Stimulated activated CD8-positive, alpha-beta memory T cell treated with anti-CD3 and anti-CD28 coated beads, Interleukin-7, amount 100 ng/mL, for 48 hours (primary cell): ENCODE measurements at places on chromosomes 4 and X.

GRCh38 chrX:111784667-111785066 lies 91.3 kb upstream of the TRPC5OS start:
- DNase-seq, result no peak

DNA sequence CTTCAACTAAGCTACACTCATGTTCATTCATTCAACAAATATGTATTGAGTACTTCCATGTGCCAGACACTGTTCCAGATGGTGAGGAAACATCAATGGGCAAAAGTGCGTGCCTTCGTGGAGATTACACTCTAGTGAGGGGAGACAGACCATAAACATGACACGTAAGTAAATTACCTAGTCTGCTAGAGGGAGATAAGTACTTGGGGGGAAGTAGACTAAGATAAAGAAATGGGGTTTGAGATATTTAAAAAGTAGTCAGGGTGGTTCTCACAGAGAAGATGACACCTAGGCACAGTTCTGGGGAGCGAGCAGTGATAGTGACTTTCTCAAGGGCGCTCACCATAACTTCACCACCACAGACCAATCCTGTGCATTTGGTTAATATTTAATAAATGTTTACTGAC lies 11.7 kb downstream of the JCHAIN start:
- no peak for DNase-seq

DNA sequence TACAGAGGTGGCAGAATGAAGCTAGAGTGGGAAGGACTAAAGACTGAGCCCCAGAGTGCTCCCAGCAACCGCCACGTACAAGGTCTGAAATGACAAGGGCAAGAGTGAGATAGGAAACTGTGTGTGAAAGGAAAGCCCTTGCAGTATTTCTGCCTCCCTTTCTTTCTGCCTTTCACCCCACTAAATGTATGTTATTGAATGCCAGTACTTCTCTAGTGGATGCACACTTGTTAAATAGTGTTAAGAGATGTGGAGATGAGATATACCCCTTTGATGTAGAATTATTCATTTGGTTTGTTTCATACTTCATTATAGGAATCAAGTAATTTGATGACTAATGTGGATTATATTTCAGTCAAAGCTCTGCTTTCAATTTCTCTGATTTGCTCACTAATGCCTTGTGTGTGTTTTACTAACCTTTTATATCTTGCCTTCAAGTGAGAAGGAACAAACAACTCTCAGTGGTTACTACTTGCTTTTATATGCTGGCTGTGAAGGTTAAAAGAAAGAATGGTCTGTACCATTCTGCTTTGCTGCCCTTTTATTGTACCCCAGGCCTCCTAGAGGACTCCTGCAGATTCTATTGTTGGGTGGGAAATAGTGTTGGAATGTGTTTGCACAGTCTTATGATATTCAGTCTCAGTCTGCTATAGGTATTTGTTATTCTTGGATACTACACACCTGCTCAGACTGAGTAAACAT lies 8.0 kb upstream of the ANXA3 start:
- DNase-seq, result no peak

GRCh38 chr4:60345392-60345791 lies 854.7 kb upstream of the ADGRL3 start:
- DNase-seq, result no peak

DNA sequence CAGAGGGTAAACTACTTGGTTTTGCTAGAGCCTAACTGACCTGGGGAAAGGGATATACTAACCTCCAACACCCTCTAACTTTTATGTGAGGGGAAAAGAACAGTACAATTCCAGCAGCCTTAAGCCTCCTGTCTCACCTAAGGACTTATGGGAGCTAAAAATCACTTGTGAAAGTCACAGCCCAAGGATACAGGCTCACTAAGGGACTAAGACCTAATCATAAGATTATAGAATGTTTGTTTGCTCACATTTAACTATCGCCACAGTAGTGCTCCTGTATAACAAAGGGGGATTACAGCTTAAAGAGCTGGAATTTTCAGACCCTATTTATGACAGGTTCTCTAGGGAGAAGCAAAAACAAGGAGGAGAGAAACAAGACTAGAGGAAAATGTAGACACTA lies 548.7 kb downstream of the DACH2 start:
- DNase-seq, result no peak

DNA sequence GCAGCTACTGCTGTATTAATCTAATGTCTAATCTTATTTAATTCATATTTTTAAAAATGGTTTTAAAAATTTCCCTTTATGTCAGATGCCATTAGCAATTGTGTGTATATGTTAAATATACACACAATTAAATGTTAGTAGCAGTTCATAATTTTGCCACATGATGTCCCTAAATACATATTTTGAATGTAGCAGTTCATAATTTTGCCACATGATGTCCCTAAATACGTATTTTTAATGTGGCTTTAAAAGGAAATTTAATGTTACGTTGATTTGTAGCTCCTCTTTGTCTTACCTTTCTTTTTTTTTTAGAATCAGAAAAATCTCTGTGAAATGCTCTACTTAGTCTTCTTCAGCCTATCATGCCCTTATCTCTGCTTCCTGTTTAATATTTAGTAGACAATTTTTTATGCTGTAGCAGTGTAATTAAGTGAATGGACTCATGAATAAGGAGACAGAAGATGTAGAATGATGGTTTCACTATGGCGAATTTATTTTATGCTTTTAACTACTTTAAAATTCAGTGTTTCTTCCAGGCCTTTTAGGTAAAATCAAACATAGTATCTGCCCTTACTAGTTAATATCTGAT lies 26.1 kb downstream of the RBM46 start:
- no peak for DNase-seq

DNA sequence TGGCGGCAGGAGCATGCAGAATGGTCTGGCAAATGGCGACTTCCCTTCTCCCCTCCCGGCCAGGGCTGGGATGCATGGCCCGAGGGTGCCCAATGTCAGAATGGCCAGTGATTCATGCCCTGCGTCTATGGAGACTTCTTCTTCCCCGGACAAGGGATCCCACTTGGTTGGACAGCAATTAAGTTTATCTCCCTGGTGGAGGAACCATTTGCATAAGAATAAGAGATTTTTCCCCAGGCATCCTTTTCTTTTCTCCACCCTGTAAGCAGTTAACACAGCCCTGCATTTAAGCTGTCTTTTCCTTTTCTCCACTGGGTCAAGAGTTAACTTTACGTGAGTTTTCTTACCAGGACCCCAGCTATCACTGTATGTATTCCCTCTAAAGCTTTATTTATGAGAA lies 856.6 kb downstream of the GLUD2 start:
- DNase-seq, result no peak

DNA sequence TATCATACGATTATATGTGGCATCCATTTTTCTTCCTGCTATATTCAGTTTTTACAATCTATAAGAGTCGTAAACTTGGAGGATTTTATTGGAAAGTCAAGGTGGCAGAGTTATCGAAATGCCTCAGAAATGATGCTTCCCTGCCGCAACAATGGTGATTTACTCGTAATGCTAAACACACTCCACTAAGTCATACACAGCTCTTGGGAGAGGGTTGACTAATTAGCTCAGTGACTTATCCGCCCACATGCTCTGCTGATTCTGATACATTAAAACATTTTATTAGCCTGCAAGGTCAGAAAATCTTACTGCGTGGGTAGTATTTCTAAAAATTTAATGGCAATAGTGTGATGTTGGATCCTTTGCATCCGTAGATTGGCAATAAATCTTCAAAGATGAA lies 420.1 kb downstream of the ARAP2 start:
- no peak for DNase-seq

- no peak for DNase-seq
These were observed 98.0 kb downstream of the PSAPL1 start for GRCh38 chr4:7336732-7337131.

DNA sequence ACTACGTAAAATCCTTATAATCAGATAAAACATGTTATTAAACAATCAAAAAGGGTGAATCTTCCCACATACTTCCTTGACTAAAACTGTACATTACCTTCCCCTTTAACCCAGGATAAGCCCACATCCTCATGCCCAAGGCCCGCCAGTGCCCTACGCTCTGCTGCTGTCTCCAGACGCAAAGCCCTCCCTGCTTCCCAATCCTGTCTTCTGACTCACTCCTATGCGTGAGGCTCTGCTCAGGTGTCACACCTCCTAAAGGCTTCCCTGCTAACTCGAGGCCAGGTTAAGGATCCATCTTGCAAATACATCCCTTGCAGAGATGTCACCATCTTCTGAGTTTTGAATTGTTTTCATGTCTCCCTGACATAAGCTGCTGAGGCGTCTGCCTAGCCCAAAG lies 61.6 kb downstream of the STX18 start:
- DNase-seq, result no peak

DNA sequence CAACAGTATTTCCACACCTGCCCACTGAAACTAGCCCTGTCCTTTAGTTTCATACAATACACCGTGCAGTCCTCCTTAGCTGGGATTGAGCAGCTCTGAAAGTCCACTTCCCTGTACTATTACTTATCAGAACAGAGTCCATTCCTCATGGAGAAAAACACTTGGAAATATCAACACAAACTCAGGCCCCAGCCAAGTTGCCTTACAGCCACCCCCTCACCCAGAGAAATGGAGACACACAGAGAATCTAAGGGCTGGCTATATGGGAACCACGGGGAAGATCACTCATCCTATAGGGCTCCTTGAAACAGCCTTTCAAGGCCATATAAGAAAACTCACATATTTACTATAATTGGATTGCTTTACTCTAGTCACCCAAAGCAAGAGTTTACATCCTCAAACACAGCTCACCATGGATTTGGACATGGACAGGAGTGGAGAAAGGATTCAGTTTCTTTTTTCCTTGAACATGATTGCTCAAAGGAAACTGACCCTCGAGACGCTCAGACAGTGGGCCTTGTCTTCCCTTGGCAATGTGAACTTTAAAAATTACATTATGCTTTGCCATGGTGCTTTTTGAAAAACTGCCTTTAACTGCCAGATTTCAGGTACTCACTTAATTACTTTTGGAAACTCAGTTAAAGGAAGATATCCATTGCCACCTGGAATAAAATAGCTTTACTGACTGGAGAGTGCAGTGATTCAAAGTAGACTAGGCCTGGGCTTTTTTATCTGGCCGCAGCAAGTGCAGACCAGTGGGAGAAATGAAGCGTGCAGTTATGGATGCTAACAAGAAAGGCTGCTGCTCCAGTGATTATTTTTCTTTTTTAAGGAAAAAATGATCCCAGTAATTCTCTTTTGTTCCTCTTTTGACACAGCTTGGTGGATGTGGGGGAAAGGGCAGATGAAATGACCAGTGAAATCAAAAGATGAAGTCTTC lies 1.6 kb downstream of the SCARB2 start:
- no peak for DNase-seq

DNA sequence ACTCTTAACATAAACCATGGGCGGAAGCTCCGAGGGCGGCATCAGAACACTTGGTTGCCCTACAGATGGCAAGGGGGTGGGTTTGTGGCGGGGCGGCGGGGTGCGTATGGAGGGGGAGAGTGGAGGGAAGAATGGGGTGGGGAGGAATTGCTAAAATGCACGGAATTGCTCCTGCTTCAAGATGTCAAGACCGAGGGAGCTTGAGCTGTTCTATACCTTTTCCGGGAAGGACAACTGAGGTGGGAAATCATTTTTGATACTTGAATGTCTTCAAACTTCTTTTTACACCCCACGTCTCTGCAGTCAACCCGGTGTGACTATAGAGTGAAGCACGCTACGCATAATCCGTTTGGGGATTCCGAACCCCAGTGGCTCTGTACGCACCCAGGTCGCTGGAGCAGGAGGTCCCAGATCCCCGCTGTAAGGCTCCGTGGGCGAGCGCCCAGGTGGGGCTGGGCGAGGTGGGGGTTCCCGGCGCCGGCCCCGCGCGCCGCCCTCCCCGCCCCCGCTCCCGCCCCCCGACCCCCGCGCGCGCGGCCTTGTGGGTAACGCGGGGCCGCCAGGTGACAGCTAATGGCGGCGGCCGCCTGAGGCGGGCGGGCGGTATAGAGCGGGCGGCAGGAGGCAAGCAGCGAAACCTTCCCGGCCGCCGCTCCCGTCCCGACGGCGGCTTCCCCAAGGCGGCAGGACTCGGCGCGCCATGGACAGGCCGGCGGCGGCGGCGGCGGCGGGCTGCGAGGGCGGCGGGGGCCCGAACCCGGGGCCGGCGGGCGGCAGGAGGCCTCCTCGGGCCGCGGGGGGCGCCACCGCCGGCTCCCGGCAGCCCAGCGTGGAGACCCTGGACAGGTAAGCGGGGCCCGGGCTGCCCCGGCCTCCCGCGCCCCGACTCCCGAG lies at the start of gene MTMR1:
Gene MTMR1 (plus strand): TSS at position 566 of the 894 bp plus-strand sequence. CDS start 135 bp downstream, at position 701.
- no peak for DNase-seq

GRCh38 chrX:68834371-68835103 lies 5.7 kb downstream of the EFNB1 start:
- no peak for DNase-seq

DNA sequence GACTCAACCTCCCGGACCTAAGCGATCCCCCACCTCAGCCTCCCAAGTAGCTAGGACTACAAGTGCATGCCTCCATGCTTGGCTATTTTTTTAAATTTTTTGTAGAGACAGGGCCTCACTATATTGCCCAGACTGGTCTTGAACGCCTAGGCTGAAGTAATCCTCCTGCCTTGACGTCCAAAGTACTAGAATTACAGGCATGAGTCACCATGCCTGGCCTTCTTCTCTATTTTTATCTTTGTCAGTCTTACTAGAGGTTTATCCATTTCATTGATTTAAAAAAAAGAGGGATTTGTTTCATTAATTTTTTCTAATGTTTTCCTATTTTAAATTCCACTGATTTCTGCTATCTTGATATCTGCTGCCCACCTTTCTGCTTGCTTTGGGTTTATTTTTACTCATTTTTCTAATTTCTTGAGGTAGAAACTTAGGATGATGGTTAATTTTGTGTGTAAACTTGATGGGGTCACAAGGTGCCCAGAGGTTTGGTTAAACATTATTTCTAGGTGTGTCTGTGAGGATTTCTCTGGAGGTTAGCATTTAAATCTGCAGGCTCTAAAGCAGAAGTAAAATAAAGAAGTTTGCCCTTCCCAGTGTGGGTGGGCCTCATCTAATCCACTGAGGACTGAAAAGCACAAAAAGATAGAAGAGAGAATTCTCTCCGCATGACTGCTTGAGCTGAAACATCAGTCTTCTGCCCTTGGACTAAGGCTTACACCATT lies 116.2 kb upstream of the DCLK2 start:
- DNase-seq, result no peak

DNA sequence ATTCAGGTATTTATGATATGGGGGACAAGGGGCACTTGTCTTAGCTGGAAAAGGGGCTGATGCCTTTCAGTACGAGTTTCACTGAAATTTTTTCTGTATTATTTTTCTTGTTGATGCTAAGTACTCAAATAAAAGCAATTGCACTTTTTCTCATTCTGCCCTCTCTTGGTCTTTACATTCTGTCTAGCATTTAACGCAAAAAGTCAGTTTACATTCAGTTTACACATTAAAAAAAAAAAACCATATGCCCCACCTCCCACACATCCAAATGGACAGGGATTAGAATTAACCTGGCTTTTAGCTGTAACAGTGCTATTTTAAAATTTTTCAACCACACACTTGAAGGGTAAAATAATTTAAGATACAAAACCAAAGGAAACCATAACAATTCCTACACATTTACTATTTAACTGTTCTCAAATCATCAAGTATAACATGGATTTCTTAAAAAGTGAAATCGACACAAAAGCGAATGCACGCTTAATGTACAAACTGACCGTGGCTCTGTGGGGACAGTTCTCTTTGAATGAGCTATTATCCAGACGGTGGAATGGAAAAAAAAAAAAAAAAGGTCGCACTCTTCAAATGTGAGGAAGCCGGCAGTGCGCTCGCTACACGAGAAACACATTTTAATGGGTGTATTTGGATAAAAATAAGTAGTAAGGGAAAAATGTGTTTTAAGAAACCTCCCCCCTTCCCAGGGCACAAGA lies 1.4 kb downstream of the AMMECR1 start:
- DNase-seq, result no peak
